T-cell (primary cell): ENCODE measurements at places on chromosomes 6 and 20.

GRCh38 chr20:14845199-14846160, 508.1 kb upstream of the FLRT3 start:
- DNase-seq, result no peak

DNA sequence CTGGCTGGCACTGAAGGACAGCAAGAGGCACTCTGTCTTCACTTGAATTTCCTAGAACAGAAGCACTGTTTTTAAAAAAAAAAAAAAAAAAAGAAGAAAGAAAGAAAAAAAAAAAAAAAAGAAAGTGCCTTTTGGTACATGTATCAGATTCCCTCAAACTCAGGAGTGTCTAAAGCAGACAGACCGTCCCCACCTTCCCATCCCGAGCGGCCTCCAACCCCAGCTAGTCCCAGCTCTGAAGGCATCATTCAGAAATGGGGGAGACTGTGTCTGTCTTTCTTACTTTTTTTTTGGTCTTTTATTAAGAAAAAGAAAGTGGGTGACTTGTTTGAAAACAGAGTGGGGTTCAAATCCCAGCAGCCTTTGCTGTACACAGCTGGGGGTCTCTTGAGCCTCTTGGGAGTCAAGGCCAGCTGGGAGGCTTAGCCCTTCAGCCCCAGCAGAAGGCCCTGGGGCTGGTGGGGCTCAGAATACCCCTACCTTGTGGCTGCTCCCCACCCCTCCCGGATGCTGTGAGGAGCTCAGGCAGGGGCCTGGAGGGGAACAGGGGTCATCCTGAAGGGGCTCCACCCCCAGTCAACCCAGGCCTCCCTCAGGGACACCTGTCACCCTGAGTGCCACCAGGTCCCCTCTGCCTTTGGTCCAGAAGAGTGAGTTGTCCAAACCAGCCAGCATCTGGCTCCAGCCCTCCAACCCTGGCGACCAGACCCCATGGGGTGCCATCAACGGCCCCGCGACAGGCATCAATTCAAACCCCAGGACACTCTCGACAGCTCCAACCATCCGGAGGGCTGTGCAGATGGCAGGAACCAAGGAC, 128.3 kb downstream of the TAF4 start:
- DNase-seq, result no peak

DNA sequence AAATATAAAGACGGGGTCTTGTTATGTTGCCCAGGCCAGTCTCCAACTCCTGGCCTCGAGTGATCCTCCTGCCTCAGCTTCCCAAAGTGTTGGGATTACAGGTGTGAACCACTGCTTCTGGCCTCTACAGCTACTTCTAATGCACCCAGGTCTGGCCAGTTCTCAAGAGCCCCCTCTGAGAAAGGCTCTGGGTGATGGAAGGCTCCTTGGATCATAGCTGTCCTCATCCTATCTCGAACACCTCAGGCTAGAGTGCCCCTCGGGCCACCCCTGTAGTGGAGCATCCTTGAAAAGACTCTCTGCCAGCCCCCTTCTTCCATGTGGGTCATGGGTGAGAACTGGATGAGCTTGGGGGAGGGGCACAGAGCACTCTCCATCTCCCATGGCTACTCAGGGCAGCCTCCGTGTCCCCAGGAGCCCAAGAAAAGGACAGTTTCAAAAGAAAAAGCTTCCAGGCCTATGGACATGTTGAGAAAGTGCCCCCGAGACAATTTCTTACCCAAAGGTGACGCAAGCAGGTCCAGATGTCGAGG, 714 bp upstream of the MYLK2 start:
- DNase-seq, result no peak

DNA sequence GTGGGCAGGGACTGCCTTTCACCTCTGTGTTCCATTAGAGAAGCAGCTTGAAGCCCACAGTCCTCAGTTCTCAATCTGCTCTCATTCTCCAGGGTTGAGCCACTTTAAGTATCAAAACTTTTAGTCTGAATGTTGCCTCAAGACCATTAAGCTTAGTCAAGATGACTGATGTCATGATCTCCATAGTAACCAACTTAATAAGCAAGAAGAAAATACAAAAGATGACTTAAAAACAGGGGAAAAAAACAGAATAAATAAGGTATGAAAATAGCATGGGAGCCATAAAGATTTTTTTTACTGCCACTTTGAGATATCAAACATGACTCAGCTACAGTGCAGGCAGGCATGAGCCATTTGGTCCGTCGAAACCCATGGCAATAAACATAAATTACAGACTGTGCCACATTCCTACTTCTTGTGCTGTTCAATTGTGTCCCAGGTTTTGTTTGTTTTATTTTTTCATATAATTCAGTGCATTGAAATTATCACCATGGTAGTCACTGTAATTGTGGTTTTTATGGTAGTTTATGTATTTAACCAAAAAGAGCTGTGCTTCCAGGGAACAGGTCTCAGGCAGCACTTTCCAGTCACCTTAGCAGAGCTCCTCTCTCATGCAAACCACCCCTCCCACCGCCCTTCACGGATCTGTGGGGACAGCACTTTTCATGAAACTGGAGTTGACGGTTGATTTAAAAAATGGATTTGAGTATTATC, 156.5 kb upstream of the INSM1 start:
- DNase-seq, result no peak

GRCh38 chr6:24987446-24988115, 51.8 kb upstream of the RIPOR2 start:
- no peak for DNase-seq

GRCh38 chr6:167645368-167645767, 181.3 kb upstream of the AFDN start:
- no peak for DNase-seq

GRCh38 chr6:151722342-151722741, 85.1 kb upstream of the ESR1 start:
- DNase-seq, result no peak

- no peak for DNase-seq
Observed at GRCh38 chr6:36346486-36347273, 10.0 kb upstream of the BNIP5 start.

- DNase-seq, result no peak
Observed at GRCh38 chr6:19848465-19849029, 11.4 kb downstream of the ID4 start.

DNA sequence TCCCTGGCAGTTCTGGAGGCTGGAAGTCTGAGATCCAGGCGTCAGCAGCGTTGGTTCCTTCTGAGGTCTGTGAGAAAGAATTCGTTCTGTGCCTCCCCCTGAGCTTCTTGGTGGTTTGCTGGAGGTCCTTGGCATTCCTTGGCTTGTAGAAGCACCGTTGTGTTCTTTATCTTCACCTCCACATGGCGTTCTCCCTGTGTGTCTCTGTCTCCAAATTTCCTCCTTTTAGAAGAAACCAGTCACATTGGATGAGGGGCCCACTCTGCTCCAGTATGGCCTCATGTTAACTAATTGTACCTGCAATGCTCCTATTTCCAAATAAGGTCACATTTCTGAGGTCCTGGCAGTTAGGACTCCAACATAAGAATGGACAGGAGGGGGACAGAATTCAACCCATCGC, 73.0 kb upstream of the BACH2 start:
- DNase-seq, result no peak

GRCh38 chr6:2756687-2757224, 6.0 kb upstream of the MYLK4 start:
- DNase-seq, result no peak

DNA sequence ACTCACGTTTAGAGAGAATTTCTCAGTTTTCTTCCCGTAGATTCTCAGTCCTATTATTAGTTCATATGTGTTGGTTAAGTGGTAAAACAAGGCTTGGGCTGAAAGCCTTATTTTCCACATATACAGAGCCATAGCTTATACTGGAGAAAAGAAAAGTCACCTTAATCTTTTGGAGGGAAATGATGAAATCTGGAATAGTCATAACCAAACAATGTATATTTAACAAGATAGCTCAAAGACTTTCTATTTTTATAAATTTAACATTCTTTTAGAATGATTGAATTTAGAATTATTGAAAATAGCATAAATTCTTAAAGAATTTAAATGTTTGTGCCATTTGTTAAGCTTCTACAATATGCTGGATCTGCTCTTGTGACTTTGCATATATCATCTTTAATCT, 85.8 kb downstream of the CDKAL1 start:
- DNase-seq, result no peak

GRCh38 chr20:722822-723644, 45.3 kb downstream of the SLC52A3 start:
- DNase-seq, result no peak

DNA sequence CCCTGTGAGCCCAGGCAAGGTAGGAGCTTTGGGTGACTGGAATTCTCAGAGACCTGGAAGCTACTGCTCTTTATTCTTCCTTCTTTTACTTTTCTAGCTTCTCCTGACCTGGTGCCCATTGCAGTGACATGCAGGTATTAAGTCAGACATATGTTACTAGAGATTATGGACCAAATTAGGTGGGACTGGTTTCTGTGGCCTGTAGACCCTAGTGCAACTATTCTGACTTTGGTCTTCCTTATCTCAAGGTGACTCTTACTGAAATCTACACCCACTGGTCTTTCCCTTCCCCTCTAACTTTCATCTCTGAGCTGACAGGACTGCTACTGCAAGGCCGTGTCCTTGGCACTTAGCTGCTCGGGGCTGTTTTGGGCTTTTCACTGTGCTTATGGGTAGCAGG, 24.4 kb upstream of the TMEM217 start:
- DNase-seq, result no peak

DNA sequence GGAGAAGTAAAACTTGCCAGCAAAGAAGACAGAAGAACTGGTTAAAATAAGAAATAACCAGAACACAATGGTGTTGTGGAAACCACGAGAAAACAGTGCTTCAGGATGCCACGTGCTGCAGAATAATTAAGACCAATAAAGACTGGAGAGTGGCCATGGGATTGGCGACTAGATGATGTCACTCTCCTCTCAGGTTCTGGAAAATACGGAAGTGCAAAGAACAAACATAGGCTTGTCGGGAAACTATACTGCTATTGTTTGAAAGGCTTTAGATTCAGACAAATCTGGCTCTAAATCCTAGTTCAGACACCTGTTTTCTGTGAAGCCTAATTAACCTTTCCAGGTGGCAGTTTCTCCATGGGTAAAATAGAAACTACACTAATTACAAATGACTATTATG, 138.4 kb upstream of the STXBP5 start:
- DNase-seq, result no peak

GRCh38 chr20:35181731-35182130, 9.9 kb downstream of the PROCR start:
- no peak for DNase-seq

- DNase-seq, result no peak
Observed at GRCh38 chr6:12608016-12608860, 108.3 kb upstream of the PHACTR1 start.

- DNase-seq, result peak; percentile 69
Observed at GRCh38 chr6:118709859-118710350, 58.5 kb upstream of the CEP85L start.

GRCh38 chr6:151585741-151586140, 91.9 kb downstream of the CCDC170 start:
- no peak for DNase-seq

- DNase-seq, result no peak
Observed at GRCh38 chr6:6651335-6651734, 62.8 kb downstream of the LY86 start.

- no peak for DNase-seq
Observed at GRCh38 chr6:105892577-105893262, 193.4 kb upstream of the PRDM1 start.

DNA sequence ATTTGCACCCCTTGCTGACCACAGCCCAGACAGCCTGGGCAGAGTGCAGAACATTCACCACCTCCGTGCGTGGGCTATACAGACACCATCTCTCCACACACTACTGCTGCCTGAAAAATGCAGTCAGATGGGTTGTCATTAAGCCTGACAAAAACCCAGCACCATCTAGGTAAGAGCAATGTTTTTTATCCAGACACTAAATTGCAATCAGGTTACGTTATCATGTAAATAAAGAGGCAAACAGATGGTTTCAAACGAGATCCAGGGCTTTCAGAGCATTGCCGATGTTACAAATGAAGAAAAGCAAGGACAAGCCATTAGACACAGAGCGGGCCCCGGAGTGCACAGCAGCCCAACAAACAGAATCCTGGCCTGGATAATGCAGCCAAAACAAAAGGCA, 269.6 kb downstream of the PKHD1 start:
- no peak for DNase-seq

DNA sequence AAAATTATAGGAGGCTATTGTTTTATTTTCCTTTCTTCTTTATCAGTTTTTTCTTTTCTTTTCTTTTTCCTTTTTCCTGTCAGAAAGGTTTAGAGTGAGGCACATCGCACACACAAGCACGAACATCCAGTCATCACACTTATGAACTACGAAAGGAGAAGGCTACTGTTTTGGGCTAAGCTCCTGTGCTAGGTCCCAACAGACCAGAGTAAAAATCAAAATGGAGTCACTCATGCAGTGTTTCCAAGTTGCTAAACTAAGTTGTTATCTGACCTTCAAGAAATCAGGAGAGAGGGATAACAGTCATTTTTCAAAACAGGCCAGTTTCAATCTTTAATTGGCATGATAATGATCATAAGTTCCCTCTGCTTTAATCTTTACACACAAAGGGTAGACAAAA, 93.6 kb downstream of the CD24 start:
- DNase-seq, result no peak

- DNase-seq, result no peak
Observed at GRCh38 chr6:163249651-163250101, 164.8 kb upstream of the QKI start.

DNA sequence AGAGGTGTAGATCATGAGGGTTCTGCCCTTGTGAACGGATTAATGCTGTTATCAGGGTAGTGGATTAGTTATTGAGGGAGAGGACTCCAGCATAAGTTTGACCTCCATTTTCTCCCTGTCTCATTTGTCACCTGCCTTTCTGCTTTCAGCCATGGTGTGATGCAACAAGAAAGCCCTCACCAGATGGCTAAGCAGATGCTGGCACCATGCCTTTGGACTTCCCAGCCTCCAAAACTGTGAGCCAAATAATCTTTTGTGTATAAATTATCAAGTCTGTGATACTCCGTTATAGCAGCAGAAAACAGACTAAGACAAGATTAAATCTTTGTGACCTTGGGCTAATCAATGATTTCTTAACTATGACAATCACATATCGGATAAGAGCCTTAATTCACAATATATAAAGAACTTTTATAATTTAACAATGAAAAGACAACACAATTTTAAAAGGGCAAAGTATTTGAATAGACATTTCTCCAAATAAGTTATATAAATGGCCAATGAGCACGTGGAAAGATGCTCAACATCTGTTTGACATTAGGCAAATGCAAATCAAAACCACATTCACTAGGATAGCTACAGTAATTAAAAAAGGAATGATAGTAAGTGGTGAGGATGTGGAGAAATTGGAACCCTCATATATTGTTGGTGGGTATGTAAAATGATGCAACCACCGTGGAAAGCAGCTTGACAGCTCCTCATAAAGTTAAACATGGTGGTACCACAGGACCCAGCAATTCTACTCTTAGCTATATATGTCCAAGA, 45.3 kb upstream of the IFNGR1 start:
- no peak for DNase-seq

GRCh38 chr6:43257367-43258145, 14.3 kb downstream of the TTBK1 start:
- DNase-seq, result no peak

DNA sequence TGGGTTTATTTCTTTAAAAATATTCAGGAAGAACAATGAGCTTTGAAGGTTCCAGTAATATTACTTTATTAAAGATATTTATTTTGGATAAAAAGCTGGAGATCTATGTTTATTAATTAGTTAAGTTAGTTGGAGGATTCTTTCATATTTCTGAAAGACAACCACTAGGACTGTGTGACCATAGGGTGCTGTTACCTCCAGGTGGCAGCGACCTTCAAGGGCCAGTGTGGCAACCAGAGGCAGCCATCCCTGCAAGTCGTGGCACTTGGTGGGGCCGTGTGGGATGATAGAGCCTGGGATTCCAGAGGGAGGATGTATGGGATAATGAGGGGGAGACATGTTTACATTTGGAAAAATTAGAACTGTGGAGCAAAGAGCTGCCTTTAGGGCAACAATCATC, 95.5 kb upstream of the SCP2D1 start:
- DNase-seq, result no peak
